ENCODE measurements at places on chromosomes 6 and 20. TPM values are rescaled to one million over a fixed set of nuclear protein-coding genes. Genes with fewer than 3 reads are reported as not detected.
A peak's percentile ranks its signal among the peaks of the same experiment; 100 is the strongest.

- H3K4me1 ChIP-seq: no peaks in the 10 kb centered on the region
- no peak overlapping the region for H3K27ac ChIP-seq
- no peak for DNase-seq
- no peaks in the 10 kb centered on the region for H3K36me3 ChIP-seq
- H3K27me3 ChIP-seq: peaks cover 32% of the 10 kb centered on the region
- no peak overlapping the region for H3K4me3 ChIP-seq
Measured at GRCh38 chr20:51733070-51733469, 35.1 kb downstream of the ATP9A start.

- no peaks in the 10 kb centered on the region for H3K4me1 ChIP-seq
- no peak overlapping the region for H3K27ac ChIP-seq
- no peak overlapping the region for H3K4me3 ChIP-seq
Measured at GRCh38 chr6:51526922-51527321, 560.5 kb downstream of the PKHD1 start.

Gene GABRR1
- 0.03 TPM for polyA plus RNA-seq

GRCh38 chr20:1323830-1324597 lies 4.9 kb downstream of the SDCBP2 start:
- no peaks in the 10 kb centered on the region for H3K27me3 ChIP-seq
- H3K4me3 ChIP-seq: no peak overlapping the region
- H3K36me3 ChIP-seq: peaks cover 5% of the 10 kb centered on the region

- no peak overlapping the region for H3K4me3 ChIP-seq
- no peak for DNase-seq
- H3K27me3 ChIP-seq: no peaks in the 10 kb centered on the region
- H3K27ac ChIP-seq: no peak overlapping the region
Measured at GRCh38 chr20:32487381-32487780, 97.8 kb downstream of the NOL4L start.

GRCh38 chr6:104170401-104170800 lies 689.3 kb downstream of the HACE1 start:
- no peaks in the 10 kb centered on the region for H3K4me1 ChIP-seq
- no peak for DNase-seq
- H3K4me3 ChIP-seq: no peak overlapping the region
- H3K27ac ChIP-seq: no peak overlapping the region
- no peaks in the 10 kb centered on the region for H3K27me3 ChIP-seq

- DNase-seq: peak; percentile 39
- no peak overlapping the region for H3K27ac ChIP-seq
- H3K4me1 ChIP-seq: peaks cover 18% of the 10 kb centered on the region
- H3K36me3 ChIP-seq: no peaks in the 10 kb centered on the region
- H3K27me3 ChIP-seq: no peaks in the 10 kb centered on the region
Measured at GRCh38 chr6:137845460-137845859, 21.6 kb upstream of the TNFAIP3 start.

DNA sequence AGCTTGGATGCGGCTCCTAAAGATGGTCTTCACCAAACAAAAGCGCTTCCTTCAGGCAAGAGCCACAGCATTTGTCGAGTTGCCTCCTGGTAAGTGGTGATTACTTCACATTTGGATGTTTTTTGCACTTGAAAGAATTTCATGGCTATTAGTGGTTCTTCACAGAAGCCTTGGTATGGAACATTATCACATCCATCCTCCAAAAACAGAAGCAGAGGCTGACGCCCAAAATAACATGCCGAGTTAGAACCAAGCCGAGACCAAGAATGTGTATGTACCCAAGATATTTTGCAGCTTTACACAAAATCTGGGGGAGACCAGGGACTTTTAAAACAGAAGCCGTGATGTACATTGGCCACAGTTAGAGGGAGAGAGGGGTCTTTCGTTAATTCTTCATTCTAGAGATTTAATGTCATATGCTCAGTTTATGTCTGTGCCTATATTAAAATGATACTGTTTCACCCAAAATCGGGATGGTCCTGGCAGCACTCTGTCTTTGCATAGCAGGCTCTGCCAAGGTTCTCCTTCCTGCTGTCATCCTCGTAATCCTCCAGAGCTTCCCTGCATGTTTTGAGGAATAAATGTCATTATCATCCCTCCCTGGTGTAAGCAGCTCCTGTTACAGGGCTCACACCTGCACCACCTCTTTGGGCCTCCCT lies 109.3 kb downstream of the TMEM242 start:
- no peak overlapping the region for H3K4me3 ChIP-seq
- no peak overlapping the region for H3K27ac ChIP-seq
- no peak for DNase-seq
- no peaks in the 10 kb centered on the region for H3K27me3 ChIP-seq

- no peak overlapping the region for H3K4me3 ChIP-seq
- peaks cover 7% of the 10 kb centered on the region for H3K4me1 ChIP-seq
- DNase-seq: peak; percentile 16
- H3K27ac ChIP-seq: no peak overlapping the region
Measured at GRCh38 chr6:100892116-100892515, 11.0 kb upstream of the ASCC3 start.

DNA sequence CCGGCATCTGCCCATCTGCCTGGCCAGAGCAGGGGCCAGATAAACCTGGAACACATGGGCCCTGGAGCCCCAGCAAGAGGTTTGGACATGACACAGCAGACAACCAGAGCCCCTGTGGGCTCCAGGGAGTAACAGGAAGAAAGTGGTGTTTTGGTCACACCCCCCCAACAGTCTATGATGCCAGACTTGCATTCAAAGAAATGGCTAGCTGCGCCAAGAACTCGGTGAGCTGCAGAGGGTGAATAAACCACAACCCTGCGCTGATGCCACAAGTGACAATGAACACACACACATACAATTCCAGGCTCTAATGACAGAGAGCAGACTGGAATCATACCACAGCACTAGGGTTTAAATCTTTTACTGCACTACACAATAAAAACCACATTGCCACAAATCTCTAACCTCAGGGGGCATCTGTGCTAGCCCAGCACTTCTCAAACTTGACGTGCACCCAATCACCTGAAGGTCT lies 34.0 kb downstream of the TRERF1 start:
- H3K4me3 ChIP-seq: no peak overlapping the region
- no peak for DNase-seq
- H3K4me1 ChIP-seq: no peaks in the 10 kb centered on the region

DNA sequence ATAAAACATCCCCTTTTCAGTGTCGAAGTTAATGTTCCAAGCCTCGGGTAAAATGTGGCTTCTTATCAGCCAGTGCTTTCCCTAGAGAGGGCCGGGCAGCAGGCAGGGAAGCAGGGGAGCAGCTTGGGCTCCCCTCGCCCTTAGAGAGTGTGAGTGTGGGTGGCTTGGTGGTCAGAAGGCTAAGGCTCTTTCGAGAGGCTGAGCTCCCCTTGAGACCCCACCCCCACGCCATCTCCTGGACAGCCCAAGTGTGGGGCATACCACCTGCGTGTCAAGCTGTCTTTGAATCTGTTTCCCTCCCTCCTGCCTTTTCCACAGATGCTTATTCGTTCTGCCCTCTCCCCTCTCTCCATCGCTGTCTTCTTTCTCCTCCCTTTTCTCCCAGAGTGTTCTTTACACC lies 95.1 kb upstream of the FOXP4 start:
- peaks cover 9% of the 10 kb centered on the region for H3K4me1 ChIP-seq
- H3K4me3 ChIP-seq: no peak overlapping the region
- no peak overlapping the region for H3K27ac ChIP-seq
- peak; percentile 56 for DNase-seq
- peaks cover 37% of the 10 kb centered on the region for H3K27me3 ChIP-seq
- H3K36me3 ChIP-seq: no peaks in the 10 kb centered on the region

GRCh38 chr6:126054802-126055201 lies 68.5 kb downstream of the TRMT11 start:
- no peak for DNase-seq
- H3K4me1 ChIP-seq: peaks cover 61% of the 10 kb centered on the region
- H3K36me3 ChIP-seq: peaks cover 16% of the 10 kb centered on the region
- H3K27ac ChIP-seq: peak overlapping the region; percentile 66

GRCh38 chr6:131227158-131227543 lies 91.9 kb downstream of the AKAP7 start:
- no peak overlapping the region for H3K4me3 ChIP-seq
- H3K27me3 ChIP-seq: no peaks in the 10 kb centered on the region
- H3K4me1 ChIP-seq: no peaks in the 10 kb centered on the region
- no peaks in the 10 kb centered on the region for H3K36me3 ChIP-seq
- no peak overlapping the region for H3K27ac ChIP-seq

GRCh38 chr6:17485181-17485580 lies 91.8 kb downstream of the CAP2 start:
- DNase-seq: no peak
- H3K4me1 ChIP-seq: no peaks in the 10 kb centered on the region
- H3K36me3 ChIP-seq: no peaks in the 10 kb centered on the region
- peaks cover 28% of the 10 kb centered on the region for H3K27me3 ChIP-seq
- H3K27ac ChIP-seq: no peak overlapping the region

- H3K36me3 ChIP-seq: no peaks in the 10 kb centered on the region
- DNase-seq: peak; percentile 89
- no peak within 1 kb of the TSS for H3K27ac ChIP-seq
- H3K4me1 ChIP-seq: peaks cover 48% of the 10 kb centered on the region
Measured at GRCh38 chr20:56628873-56629463, at the start of gene TFAP2C. TFAP2C (plus strand) TSS chr20:56629306; CDS start chr20:56629545, 239 bp downstream.

GRCh38 chr6:80003826-80004172 lies 650 bp upstream of the TTK start:
- H3K4me1 ChIP-seq: peaks cover 6% of the 10 kb centered on the region
- no peaks in the 10 kb centered on the region for H3K27me3 ChIP-seq
- DNase-seq: peak; percentile 6
- H3K27ac ChIP-seq: peak overlapping the region; percentile 65
- H3K4me3 ChIP-seq: peak overlapping the region; percentile 60

GRCh38 chr6:121485359-121485811 lies 49.9 kb downstream of the GJA1 start:
- H3K4me1 ChIP-seq: no peaks in the 10 kb centered on the region
- no peak for DNase-seq
- no peak overlapping the region for H3K27ac ChIP-seq

Gene SLC22A7
- polyA plus RNA-seq: not detected

Gene FOXS1
- polyA plus RNA-seq: not detected

GRCh38 chr6:70668499-70668812 lies 773 bp downstream of the SMAP1 start:
- H3K27ac ChIP-seq: no peak overlapping the region
- peak; percentile 54 for DNase-seq
- no peaks in the 10 kb centered on the region for H3K36me3 ChIP-seq
- H3K4me3 ChIP-seq: peak overlapping the region; percentile 83
